ENCODE measurements at places on chromosomes 6 and 20.
A peak's percentile ranks its signal among the peaks of the same experiment; 100 is the strongest.

DNA sequence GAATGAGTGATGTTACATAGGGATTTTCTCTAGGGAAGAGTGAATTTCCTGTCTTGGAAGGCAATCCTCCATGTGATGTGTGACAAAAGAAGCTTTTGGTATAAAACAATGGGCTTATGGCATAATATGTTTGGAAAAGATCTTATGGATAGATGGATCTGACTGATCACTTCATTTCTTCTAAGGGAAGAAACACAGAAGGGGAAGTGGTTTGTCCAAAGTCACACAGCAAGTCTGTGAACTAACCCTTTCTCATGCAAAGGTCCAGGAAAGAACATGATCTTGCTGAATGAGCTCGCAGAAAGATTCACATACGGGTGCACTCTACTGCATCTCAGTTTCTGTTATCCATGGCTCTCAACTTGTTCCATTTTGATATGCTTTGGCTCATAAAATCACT lies 575.9 kb upstream of the JAG1 start:
- no peak for DNase-seq

- peak; percentile 33 for DNase-seq
These were observed 65.9 kb downstream of the PTPN1 start for GRCh38 chr20:50575865-50576720.

DNA sequence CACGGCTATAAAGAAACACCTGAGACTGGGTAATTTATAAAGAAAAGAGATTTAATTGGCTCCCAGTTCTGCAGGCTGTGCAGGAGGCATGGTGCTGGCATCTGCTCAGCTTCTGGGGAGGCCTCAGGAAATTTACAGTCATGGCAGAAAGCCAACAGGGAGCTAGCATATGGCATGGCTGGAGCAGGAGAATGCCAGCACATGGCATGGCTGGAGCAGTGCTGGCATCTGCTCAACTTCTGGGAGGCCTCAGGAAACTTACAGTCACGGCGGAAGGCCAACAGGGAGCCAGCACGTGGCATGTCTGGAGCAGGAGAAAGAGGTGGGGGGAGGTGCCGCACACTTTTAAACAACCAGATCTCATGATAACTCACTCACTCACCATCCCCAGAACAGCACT lies 32.5 kb upstream of the DACT2 start:
- DNase-seq, result no peak

- no peak for DNase-seq
These were observed 45.9 kb upstream of the ZNFX1 start for GRCh38 chr20:49323622-49324238.

DNA sequence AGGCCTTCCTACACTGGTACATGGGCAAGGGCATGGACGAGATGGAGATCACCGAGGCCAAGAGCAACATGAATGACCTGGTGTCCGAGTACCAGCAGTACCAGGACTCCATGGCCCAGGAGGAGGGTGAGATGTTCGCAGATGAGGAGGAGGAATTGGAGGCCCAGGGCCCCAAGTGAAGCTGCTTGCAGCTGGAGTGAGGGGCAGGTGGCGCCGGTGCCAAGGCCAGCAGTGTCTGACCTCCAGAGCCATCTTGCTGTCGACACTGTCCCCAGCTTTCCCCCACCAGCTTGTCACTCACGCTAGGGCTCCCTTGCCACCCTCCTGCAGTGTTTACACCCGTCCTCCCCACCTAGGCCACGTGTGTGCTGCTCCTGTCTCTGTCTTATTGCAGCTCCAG lies 12.2 kb downstream of the GABRR2 start:
- DNase-seq, result no peak

GRCh38 chr6:146583966-146584365 lies 14.8 kb upstream of the ADGB start:
- DNase-seq, result no peak
